Stimulated activated CD4-positive, alpha-beta T cell treated with anti-CD3 and anti-CD28 coated beads, TNF-alpha, amount 100 ng/mL, for 4 hours (primary cell): ENCODE measurements at places on chromosomes 13 and 19.

DNA sequence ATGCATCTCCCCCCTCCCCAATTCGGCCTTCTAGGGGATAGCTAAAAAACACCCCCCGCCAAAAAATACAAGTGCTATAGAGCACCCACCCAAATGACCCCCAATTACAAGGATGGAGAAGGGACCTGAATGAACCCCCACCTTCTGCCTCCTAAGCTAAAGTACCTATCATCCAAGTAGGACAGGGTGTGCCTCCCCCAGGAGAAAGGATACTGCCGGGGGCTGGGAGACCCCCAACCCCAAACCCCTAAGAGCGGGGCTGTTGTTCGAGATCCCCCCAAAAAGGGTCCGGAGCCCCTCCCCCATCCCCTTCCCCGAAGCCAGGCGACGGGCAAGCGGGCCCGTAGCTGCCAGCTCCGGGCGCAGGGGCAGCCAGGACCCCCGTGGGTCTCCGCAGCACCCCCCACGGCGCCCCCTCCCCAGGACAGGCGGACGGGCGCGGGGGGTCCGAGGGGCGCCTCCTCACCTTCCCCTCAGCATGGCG, 1.9 kb downstream of the ZC3H4 start:
- DNase-seq = no peak

- no peak for DNase-seq
Measured at GRCh38 chr13:111941845-111942447, 125.0 kb upstream of the SOX1 start.

DNA sequence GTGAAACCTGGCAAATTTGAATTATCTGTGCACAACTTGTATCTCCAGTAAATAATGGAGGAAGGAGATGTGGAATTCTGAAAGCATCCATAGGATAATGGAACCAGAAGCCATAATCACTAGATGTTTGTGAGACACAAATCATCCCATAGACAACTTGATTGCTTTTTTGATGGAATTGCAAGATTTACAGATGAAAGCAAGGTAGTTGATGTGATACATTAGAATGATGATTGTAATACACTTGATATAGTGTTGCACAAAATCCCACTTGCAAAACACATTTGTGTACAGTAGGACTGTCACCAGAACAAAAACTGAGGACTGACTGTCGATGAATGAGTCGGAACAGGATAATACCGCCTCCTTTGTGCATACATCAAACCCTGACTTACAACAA, 178.3 kb downstream of the IRS2 start:
- no peak for DNase-seq

- DNase-seq = no peak
Measured at GRCh38 chr19:11693505-11694499, 44.9 kb downstream of the ZNF823 start.

DNA sequence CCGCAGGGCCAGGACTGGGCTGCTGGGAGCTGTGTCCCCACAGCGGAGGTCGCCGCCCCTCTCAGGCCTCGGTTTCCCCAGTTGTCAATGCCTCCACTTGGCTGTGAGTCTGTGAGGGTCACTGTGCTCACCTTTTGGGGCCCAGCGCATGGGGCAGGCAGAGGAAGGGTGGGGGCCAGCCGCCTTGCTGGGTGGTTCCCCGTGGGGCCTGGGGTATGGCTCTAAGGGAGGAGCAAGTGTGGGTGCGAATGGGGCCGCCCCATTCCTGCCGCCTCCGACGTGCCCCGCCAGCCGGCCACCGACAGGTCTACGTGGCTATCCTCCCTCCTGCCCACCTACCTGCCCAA, 800 bp upstream of the FGF22 start:
- no peak for DNase-seq

DNA sequence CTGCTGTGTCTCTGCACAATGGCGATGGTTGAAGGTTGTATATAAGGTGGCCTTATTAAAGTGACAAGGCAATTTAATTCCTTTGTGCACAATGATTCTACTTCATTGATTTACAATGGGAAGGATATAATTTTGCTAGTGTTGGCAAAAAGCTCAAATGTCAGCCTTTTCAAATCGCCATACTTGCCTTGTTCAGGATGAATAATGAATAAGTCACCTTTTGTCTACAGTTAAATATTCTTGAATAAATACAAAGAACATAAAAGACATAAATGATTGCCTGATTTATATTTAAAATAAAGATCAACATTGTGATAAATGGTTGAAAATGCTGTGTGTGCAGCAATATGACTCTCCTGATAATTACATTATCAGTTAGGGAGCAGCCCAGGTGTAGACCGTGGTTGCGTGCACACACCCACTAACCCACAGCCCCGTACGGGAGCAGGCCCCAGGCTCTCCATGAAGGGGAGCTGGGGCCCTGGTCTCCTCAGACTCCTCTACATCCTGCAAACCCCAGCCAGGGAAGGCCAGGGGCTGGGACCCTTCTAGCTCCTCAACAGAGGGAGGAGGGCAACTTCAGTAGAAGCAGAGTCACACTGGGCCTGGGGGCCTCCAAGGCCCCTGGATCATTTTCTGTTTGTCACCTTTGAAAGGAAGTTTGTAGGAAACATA, 64.9 kb downstream of the TEX29 start:
- DNase-seq = no peak

DNA sequence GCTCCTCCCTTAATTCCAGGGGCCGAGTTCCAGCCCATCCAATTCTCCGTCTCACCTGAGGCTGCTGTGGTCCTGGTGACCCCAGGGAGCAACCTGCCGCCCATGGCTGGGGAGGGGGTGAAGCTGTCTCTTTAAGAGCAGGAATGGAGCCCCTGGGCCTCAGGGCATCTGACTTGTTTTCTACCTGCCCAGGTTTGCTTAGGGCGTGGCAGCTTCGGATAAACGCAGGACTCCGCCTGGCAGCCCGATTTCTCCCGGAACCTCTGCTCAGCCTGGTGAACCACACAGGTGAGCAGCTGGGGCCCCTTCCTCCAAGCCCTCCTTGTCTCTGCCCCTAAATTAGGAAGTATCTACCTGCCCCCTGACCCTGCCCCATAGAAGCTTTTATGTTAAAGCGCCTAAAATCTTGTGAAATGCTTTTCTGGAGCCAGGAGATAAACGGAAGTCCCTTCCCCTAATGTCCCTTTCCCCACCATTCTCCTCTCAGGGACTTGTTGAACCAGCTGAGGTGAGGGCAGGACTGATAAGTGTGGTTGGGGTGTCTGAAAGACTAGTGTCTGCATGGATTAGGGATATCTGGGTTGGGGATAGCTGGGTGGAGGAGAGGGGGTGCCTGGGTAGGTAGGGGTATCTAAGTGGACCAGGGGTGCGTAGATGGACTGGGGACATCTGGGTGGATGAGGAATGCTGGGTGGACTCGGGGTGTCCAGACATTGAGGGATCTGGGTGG, 614 bp downstream of the FXYD3 start:
- no peak for DNase-seq

GRCh38 chr13:99361197-99361596, 54.0 kb upstream of the GPR183 start:
- no peak for DNase-seq

- no peak for DNase-seq
Measured at GRCh38 chr13:32622827-32623226, 36.6 kb downstream of the PDS5B start.

GRCh38 chr19:32309711-32310390, 35.6 kb upstream of the ZNF507 start:
- DNase-seq = no peak

- DNase-seq = no peak
Measured at GRCh38 chr19:3459089-3459881, 21.0 kb downstream of the SMIM24 start.
